ENCODE measurements at places on chromosomes 11 and 22.

GRCh38 chr11:657691-658126 is 20.6 kb downstream of the DRD4 start:
- no peak for DNase-seq

DNA sequence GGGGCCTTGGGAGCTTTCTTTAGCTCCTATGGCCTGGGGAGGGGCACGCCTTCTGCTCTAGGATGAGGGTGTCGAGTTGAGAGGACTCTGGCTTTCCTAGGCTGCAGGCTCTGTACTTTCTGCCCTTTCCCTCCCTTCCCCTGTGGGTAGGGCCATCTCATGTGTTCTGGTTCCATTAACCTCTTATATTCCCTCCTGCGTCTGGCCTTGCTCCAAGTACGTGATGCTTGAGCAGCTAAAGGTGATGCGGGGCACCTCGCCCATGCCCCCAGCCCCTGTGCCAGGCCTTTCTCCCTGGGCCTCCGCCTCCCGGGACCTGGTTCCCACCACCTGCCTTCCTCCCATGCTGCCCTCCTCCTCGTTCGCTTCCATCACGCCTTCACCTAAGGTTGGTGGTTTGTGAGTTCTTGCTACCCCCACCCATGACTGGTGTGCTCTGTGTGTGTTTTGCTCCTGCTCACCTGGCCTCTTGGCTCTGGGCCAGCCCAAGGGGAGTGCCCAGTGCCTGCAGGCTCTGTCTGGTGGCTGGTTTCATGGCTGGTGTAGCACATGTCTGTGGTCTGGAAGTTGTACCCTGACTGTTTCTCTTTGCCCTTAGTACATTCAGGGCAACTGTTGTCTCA is 34.1 kb downstream of the PHLDB1 start:
- DNase-seq: no peak

GRCh38 chr22:45612940-45613339 is 58.7 kb upstream of the ATXN10 start:
- no peak for DNase-seq

- no peak for DNase-seq
These were observed 32.2 kb upstream of the SESN3 start for GRCh38 chr11:95262994-95263765.

Data from stimulated activated naive CD8-positive, alpha-beta T cell treated with anti-CD3 and anti-CD28 coated beads, Interleukin-15, amount 100 ng/mL, for 72 hours (primary cell).